Hindlimb muscle (tissue), 1 donor: ENCODE measurements at places on chromosomes 13 and 19.

GRCh38 chr19:708154-709143 is at the start of gene PALM:
TSS of gene PALM (plus strand) at chr19:708935. CDS start at chr19:709147, 212 bp downstream.
- DNase-seq: no peak

GRCh38 chr19:35314031-35314430 is 15.0 kb upstream of the CD22 start:
- no peak for DNase-seq

GRCh38 chr13:73141292-73141771 is 82.5 kb downstream of the KLF5 start:
- no peak for DNase-seq

DNA sequence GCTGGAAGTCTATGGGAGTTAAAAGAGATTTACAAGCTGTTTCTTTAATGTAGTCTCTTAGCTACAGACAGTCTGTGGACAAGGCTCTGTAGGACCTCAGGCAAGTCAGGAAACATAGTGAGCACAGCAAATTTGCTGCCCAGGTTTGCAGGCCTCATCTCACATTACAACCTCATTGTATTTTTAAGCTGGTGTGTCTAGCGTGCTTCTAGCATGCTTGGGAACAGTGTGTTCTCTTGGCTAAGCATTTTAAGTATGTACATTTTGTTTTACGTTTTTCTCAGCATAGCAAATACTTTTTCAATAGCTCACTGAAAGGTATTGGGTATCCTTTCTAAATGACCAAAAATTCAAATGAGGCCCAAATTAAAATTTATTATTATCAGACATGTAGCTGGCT is 113.2 kb downstream of the STARD13 start:
- no peak for DNase-seq

DNA sequence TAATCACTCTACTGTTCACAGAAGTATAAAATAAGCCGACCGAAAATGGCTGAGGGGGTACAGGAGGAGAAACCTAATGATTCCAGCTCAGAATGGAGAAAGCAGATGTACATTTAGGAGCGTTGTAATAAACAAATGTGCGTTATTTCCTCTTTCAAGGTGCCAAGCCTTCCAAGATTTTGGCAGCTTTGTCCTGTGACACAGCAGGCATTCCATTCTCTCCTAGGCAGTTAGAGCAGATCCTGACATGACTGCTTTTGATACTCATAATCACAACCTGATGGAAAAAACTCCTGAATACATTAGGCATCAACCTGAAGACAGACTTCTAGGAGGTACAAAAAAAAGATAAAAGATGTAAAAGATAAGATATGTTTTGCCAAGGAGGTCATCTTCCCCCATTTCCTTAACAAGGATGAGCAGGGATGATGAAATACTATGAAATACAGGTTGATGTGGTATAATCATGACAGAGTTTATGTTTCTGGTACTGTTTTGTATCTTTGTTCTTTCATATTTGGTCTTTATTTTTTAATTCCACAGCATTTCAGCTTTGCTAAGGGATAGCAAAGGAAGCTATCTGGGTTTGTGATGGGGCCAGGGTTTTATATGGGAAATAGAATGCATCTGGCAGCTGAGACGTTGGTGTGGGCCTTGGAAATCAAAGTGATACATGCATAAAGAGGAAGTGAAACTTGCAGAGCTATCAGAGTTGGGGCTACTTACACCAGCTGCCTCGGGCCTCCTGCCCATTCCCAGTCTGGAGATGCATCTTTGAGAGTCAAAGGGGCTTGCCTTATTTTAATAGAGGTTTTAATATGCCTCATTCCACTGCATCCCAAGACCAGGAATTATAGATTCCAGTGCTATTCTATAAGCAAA is 222.5 kb downstream of the OXGR1 start:
- DNase-seq: peak; percentile 52

GRCh38 chr19:8466018-8466417 is 21.2 kb downstream of the HNRNPM start:
- DNase-seq: no peak

DNA sequence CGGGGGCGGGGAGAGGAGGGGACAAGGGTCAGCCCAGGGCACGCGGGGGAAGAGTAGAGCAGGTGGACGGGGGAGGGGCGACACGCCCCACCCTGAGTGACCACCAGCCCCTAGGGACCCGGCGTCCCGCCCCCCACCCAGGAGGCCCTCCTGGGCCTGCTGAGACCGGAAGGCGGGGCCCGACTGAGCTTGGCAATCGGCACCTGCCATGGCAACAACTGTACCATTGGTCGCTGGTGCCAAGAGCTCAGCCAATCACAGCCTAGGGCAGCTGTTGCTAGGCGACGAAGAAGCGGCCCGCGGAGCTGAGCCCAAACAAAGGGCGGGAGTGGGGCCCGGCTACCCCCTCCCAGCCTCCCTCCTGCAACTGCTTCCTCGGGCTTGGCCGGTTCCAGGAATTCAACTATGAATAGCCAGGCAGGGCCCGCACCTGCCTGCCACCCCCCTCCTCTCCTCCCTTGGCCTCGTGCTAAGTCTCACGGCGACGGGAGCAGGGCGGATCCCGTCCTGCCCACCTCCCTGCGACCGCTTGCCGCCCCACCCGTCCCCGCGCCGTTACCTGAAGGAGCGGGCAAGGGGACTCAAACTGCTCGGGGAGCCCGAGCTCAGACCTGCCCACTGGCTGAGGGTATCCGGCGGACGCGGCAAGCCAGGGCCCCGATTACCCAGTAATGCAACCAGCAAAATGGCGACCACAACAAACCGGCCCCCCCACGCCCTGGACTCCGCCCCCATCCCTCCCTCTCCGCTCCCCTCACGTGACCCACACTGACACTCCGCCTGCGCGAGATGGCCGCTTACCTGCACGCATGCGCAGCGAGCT is at the start of gene DYRK1B:
Gene DYRK1B, minus strand, starts transcription at position 699 of the 823 bp plus-strand sequence. CDS start 2,295 bp downstream, outside the sequence.
- peak; percentile 97 for DNase-seq

DNA sequence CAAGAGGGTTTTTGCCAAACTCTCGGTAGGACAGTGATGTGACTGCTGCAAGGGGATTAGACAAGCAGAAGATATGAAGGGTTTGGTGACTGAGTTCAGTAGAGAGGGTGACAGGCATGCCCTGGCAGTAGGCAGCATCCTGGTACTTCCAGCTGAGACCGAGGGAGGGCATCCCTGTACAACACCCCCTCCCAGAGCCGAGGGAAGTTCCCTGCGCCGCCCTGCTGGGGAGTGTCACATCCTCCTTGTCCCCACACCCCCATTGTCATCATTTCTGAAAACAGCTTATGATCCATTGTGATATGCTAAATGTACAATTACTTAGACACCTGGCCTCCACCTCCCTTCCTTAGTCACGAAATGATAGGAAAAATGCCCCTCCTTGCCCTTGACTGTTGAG is 14.6 kb downstream of the ZNF544 start:
- DNase-seq: no peak

DNA sequence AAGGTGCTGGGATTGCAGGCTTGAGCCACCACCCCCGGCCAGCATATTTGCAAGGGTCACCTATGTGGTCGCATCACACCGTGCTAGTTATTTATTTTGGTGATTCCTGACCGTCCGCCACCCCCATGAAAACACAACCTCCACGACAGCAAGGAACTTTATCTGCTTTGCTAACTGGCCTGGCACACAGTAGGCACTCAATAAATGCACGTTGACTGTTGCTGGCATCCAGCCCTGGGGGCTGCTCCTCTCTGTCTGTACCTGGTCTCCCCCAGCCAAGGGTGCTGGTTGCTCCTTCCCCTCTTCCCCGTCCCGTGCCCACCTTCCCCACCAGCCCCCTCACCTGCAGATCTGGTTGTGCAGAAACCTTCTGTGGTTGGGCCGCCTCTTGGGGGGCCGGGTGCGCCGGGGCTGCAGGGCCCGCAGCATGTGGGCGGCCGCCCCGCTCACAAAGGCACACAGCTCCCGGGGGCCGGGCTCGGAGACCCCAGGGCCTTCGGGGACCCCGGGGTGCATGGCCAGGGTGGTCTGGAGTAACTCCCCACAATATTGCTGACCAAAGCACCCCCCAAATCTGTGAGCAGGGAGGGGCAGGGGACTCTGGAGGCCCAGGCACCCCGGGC is 401 bp downstream of the C19orf85 start:
- DNase-seq: no peak

- no peak for DNase-seq
Observed at GRCh38 chr19:17754634-17755442, 3.6 kb downstream of the FCHO1 start.

- DNase-seq: no peak
Observed at GRCh38 chr19:54434873-54435214, 14.2 kb upstream of the LENG8 start.

- no peak for DNase-seq
Observed at GRCh38 chr13:87128036-87128435, 543.1 kb upstream of the SLITRK5 start.

GRCh38 chr13:114309806-114310410 is 4.4 kb upstream of the CHAMP1 start:
- DNase-seq: no peak

DNA sequence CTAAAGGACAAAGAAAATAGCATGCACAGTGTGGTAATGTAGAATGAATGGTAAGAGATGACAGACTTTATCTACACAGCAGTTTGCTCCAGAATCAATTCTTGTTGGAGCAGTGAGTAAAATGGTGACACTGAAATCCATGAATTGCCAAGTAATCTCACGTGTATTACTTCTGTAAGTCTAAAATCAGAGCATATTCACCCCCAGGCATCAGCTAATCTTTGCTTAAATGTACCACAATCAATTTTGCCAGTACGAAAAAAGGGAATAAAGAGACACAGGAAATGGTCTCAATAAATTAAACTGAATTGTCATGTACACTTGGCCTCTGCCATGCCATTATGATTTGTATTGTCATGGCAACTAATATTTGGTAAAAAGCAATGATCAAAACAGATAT is 294.2 kb downstream of the PCDH17 start:
- no peak for DNase-seq

GRCh38 chr19:46288896-46289588 is 7.8 kb upstream of the HIF3A start:
- DNase-seq: peak; percentile 35

DNA sequence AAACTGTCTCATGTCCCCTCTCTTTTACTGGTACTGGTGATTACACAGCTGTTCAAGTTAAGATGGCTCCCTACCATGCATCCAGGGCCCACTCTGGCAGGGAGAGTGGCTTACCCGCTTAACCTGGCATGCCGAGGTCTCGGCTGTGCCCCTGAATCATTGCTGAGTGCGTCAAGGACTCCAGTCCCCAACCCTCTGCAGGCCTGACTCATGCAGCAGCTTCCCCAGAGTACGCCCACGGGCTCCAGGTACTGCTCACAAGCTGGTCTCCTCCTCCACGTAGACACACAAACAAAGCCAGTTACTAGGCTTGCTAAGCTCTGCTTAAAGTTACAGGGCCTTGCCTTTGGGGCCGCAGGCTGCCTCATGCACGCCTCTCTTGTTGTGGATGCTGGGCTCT is 447.4 kb downstream of the COG6 start:
- no peak for DNase-seq

GRCh38 chr13:73995736-73996135 is 138.5 kb downstream of the KLF12 start:
- DNase-seq: peak; percentile 67

DNA sequence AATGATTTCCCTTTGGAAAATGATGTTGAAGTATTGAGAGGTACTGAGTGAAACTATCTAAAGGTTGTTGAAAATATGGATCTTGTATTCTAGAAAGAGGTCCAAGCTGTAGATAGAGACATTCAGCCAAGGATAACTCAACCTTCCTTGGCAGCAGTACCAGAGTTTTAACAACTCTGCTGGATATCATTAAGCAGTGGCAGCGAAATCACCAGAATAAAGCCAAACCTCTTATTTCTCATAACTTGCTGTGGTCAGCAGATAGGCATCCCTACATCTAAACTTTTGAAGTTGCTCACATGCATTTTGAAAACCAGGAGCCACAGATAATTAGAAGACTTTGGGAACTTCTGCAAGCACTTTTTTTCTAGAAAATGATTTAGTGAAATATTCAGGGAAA is 559.8 kb downstream of the IRS2 start:
- no peak for DNase-seq

GRCh38 chr13:112916296-112916695 is 52.7 kb upstream of the MCF2L start:
- DNase-seq: no peak

GRCh38 chr19:39645800-39646411 is 9.8 kb upstream of the LGALS16 start:
- DNase-seq: peak; percentile 5

GRCh38 chr13:51330791-51331190 is 8.7 kb upstream of the SERPINE3 start:
- no peak for DNase-seq

DNA sequence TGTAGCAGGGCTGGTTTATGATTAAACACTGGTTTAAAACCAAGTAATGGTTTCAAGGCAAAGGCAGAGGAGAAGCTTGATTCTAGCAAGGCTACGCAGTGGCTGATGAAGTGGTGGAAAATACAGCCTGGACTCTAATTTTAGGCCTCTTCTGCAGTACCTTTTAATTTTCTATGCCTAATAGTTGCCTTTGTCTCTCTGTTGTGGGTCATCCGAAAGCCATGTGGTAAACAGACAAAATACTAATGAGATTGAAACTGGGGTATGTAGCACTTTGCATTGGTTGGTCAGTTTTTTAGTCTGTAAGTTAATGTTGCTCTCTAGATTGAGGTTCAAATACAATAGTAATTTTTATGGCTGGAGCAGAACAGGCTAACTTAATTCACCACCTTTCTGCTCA is 3.3 kb downstream of the LMO7 start:
- no peak for DNase-seq

- DNase-seq: no peak
Observed at GRCh38 chr13:39825886-39826285, 170.4 kb downstream of the COG6 start.

DNA sequence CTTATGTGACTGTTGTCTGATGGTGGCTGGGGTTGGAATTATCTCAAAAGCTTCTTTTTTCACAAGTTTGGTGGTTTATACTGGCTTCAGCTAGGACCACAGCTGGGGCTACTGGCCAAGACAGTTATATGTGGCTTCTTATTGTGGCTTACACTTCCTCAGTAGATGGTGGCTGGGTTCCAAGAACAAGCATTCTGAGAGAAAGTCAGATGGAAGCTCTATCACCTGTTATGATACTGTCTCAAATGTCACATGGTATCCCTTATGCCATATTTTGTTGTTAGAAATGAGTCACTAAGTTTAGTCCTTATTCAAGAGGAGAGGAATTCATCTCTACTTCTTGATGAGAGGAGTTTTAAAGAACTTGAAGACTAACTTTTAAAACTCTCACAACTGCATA is 41.6 kb downstream of the NDFIP2 start:
- DNase-seq: no peak

DNA sequence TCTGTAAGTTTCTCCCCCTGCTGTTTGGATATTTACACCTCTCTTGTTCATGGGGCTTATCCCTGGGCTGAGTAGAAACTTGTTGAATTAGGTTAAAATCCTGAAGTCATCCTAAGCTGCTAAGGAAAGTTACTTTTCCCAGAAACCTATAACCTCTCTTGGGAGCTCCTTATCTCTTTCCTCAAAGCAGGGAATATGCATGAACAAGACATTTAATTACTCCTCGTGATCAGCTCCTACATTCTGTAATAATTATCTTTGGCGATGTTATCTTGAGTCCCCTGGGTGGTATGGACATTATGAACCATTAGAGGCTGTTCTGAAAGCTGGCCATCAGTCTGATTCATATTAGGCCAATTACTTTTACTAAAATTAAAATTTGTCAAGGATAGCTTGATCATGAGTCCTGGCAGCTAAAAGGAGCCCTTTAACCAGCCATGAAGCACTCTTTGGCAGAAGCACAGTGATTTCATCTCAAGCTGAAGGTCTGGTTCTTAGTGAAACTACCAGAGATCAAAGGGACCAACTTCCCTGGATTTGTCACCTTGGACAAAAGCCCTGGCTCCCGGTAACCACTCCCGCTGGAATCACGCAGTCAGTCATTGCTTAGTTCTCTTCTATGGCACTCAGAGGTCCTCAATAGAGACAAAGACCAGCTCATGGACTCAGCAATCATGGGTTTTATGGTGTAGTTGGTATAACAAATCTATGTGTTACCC is 811.8 kb downstream of the UQCRFS1 start:
- DNase-seq: no peak
